Thoracic aorta (tissue), 2 donors: ENCODE measurements at places on chromosomes 2 and 18. TPM values are rescaled to one million over a fixed set of nuclear protein-coding genes. Genes with fewer than 3 reads are reported as not detected.
A peak's percentile ranks its signal among the peaks of the same experiment; 100 is the strongest.

DNA sequence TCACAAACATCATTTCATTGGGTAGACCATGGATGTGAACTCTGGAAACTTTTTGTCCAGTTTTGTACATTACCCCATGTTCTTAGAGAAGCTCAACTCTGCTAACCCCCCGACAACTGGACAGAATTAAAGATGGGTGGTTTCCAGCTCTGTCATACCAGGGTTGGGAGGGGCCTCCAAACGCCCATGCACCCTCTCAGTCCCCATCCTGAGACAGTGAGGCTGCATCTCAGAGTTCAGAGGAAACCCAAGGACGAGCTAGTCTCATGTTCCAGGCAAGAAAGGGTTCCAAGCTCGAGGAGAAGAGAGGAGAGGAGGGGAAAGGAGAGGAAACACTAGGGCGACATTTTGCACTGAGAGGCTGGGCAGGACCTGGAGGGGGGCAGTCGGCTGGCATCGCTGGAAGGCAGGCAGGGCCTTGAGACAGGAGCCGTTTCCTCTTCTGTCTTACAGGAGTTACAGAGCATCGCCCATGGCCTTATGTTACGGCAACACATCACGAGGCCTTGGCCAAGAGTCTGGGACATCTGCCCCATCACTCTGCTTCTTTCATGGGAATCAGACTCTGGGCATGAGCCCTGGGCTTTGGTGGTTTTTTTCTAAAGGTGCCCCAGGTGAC, 16.4 kb downstream of the MAL start:
- no peak overlapping the region for H3K4me3 ChIP-seq
- DNase-seq: no peak
- no peaks in the 10 kb centered on the region for H3K27me3 ChIP-seq
- H3K4me1 ChIP-seq: no peaks in the 10 kb centered on the region

DNA sequence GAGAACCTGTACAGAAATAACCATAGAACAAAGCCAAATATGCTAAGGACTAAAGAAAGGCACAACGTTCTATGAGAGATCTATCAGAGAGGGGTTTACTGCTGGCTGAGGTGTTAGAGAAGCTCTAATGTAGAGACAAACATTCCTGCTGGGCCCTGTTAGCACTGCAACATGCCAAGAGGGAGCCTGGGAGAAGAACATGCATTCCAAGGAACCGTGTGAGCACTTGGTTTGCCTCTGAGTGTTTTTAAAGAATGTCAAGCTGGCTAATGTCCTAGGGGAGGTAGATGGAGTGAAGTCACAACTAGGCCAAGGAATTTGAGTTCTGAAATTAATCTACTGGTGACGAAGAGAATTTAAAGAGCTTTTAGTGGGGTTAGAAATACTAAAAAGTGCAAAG, 384.3 kb upstream of the LYPD1 start:
- H3K36me3 ChIP-seq: no peaks in the 10 kb centered on the region
- no peak overlapping the region for H3K27ac ChIP-seq
- no peaks in the 10 kb centered on the region for H3K4me1 ChIP-seq
- DNase-seq: no peak

GRCh38 chr2:72008608-72009007, 139.1 kb downstream of the CYP26B1 start:
- no peak for DNase-seq
- H3K27me3 ChIP-seq: no peaks in the 10 kb centered on the region
- no peaks in the 10 kb centered on the region for H3K4me1 ChIP-seq
- H3K27ac ChIP-seq: no peak overlapping the region
- H3K36me3 ChIP-seq: no peaks in the 10 kb centered on the region
- no peak overlapping the region for H3K4me3 ChIP-seq

GRCh38 chr18:63244607-63245006, 75.0 kb downstream of the BCL2 start:
- no peaks in the 10 kb centered on the region for H3K36me3 ChIP-seq
- DNase-seq: no peak
- no peaks in the 10 kb centered on the region for H3K27me3 ChIP-seq

DNA sequence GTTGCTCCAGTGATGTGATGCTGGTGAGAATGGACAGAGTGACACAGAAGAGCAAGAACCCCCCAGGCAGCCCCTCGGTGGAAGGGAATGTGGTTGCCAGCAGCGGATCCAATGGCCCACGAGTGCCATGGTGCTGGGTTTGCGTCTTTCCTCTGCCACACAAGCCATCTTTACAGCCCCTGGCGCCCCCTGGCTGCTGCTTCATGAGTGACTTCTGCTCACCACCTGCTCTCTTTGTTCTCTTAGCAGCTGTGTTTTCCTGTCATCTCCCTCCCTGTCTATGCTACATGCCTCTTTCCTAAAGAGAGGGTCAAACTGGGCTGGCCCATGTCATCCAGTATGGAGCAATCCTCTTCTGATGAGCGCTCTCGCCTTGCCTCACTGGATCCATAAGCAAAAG, 300.0 kb upstream of the SMIM21 start:
- no peak overlapping the region for H3K4me3 ChIP-seq
- no peak overlapping the region for H3K27ac ChIP-seq
- DNase-seq: no peak
- H3K4me1 ChIP-seq: no peaks in the 10 kb centered on the region

DNA sequence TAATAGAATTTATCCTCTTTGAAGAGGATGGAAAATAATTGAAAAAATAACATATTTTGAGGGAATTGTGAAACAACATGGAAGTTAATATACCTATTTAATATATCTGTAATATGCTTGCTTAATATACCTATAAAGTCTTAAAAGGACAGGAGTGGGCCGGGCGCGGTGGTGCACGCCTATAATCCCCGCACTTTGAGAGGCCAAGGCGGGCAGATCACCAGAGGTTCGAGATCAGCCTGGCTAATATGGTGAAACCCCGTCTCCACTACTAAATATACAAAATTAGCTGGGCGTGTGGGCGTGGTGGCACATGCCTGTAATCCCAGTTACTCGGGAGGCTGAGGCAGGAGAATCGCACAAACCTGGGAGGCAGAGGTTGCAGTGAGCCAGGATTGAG, 254.9 kb downstream of the TMX3 start:
- H3K36me3 ChIP-seq: no peaks in the 10 kb centered on the region
- H3K4me3 ChIP-seq: no peak overlapping the region
- no peak for DNase-seq
- no peak overlapping the region for H3K27ac ChIP-seq
- no peaks in the 10 kb centered on the region for H3K27me3 ChIP-seq
- H3K4me1 ChIP-seq: peaks cover 6% of the 10 kb centered on the region

- H3K4me3 ChIP-seq: no peak overlapping the region
- H3K36me3 ChIP-seq: no peaks in the 10 kb centered on the region
- DNase-seq: no peak
- no peaks in the 10 kb centered on the region for H3K27me3 ChIP-seq
These were observed 172.6 kb downstream of the PRPF40A start for GRCh38 chr2:152544638-152545037.

- H3K27me3 ChIP-seq: no peaks in the 10 kb centered on the region
- H3K36me3 ChIP-seq: no peaks in the 10 kb centered on the region
- H3K4me1 ChIP-seq: peaks cover 3% of the 10 kb centered on the region
- no peak overlapping the region for H3K27ac ChIP-seq
- DNase-seq: no peak
These were observed 138.6 kb upstream of the ZC3H15 start for GRCh38 chr2:186347472-186347871.

- H3K36me3 ChIP-seq: no peaks in the 10 kb centered on the region
- no peak for DNase-seq
- no peak overlapping the region for H3K27ac ChIP-seq
- H3K4me3 ChIP-seq: no peak overlapping the region
These were observed 233.0 kb downstream of the NEDD4L start for GRCh38 chr18:58276789-58277739.

DNA sequence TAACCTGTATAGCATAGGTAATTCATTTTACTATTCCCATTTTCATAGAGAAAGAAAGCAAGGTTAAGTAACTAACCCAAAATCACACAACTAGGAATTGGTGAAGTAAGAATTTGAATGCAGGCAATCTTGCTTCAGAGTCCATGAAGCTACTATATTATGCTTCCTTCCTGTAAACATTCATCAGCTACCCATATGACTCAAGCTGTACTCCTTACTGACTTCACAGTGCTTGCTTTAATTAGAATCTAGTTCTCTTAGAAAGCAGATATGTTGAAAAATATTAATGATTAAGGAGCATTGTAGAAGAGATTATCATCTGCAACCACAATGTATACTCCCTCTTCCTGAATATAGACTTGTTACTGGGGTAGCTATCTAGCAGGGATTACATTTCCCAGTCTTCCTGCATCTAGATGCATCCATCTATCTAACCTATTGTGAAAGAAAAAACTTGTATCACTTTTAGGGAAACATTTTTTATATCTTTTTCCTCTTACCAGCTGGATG, 961.6 kb upstream of the CHAC2 start:
- no peaks in the 10 kb centered on the region for H3K27me3 ChIP-seq
- no peak for DNase-seq
- H3K4me1 ChIP-seq: peaks cover 9% of the 10 kb centered on the region
- no peaks in the 10 kb centered on the region for H3K36me3 ChIP-seq

GRCh38 chr18:44135741-44136140, 544.9 kb upstream of the SETBP1 start:
- DNase-seq: no peak
- no peak overlapping the region for H3K27ac ChIP-seq
- no peaks in the 10 kb centered on the region for H3K27me3 ChIP-seq
- no peaks in the 10 kb centered on the region for H3K36me3 ChIP-seq
- H3K4me1 ChIP-seq: no peaks in the 10 kb centered on the region

DNA sequence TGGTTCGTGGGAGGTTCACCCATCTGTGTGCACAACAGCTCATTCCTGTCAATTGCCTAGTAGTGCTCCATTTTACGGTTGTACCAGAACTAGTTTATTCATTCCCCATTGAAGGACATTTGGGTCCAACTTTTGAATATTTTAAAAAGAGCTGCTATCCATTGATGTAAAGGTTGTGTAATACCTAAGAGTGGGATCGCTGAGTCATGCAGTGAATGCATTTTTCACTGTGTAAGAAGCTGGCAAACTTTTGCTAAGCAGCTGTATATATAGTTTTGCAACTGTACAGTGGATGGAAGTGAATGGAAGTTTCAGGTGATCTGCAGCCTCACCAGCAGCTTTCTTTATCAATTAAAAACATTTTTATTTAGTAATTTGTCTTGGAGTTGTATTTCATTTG, 104.5 kb downstream of the DCDC2C start:
- H3K4me3 ChIP-seq: no peak overlapping the region
- no peaks in the 10 kb centered on the region for H3K4me1 ChIP-seq
- no peak for DNase-seq
- H3K27ac ChIP-seq: no peak overlapping the region

GRCh38 chr18:28175930-28176697, 816 bp downstream of the CDH2 start:
- no peaks in the 10 kb centered on the region for H3K36me3 ChIP-seq
- H3K4me3 ChIP-seq: peak overlapping the region; percentile 85

- DNase-seq: no peak
- no peak overlapping the region for H3K27ac ChIP-seq
- no peak overlapping the region for H3K4me3 ChIP-seq
- no peaks in the 10 kb centered on the region for H3K4me1 ChIP-seq
- no peaks in the 10 kb centered on the region for H3K27me3 ChIP-seq
These were observed 1296.7 kb downstream of the SUCLG1 start for GRCh38 chr2:83162421-83162820.

- H3K4me3 ChIP-seq: no peak overlapping the region
- peaks cover 13% of the 10 kb centered on the region for H3K4me1 ChIP-seq
- H3K27ac ChIP-seq: no peak overlapping the region
- DNase-seq: no peak
These were observed 5.7 kb downstream of the TEX261 start for GRCh38 chr2:70988726-70989648.

DNA sequence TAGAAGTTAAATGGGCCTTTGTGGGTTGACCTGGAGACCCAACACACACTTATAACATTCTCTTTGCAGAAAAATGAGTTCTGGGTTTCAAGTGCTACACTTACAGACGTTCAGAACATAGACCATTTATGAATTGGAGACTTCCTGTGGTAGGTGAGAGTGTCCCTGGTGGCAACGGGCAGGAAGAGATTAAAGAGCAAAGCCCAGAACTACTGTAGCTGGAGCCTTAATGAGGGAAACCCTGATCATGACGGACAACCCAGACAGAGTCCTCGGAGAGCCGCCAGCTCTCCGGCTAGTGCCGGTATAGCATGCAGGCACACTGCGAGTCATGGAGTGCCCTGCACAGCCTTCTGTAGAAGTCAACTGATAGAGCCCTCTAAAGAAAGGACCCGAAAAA, 44.5 kb upstream of the RMDN2 start:
- no peak for DNase-seq
- H3K4me3 ChIP-seq: no peak overlapping the region
- H3K36me3 ChIP-seq: no peaks in the 10 kb centered on the region
- no peak overlapping the region for H3K27ac ChIP-seq

- H3K27ac ChIP-seq: no peak overlapping the region
- no peaks in the 10 kb centered on the region for H3K27me3 ChIP-seq
- H3K4me1 ChIP-seq: peaks cover 17% of the 10 kb centered on the region
- DNase-seq: no peak
- no peaks in the 10 kb centered on the region for H3K36me3 ChIP-seq
These were observed 150.3 kb upstream of the DNMT3A start for GRCh38 chr2:25491966-25492532.

- DNase-seq: no peak
- H3K36me3 ChIP-seq: no peaks in the 10 kb centered on the region
- H3K4me1 ChIP-seq: no peaks in the 10 kb centered on the region
These were observed 225.6 kb downstream of the HAUS1 start for GRCh38 chr18:46329736-46330246.

GRCh38 chr18:13437796-13438506, 219.4 kb downstream of the LDLRAD4 start:
- H3K4me3 ChIP-seq: no peak overlapping the region
- DNase-seq: no peak
- H3K27ac ChIP-seq: peak overlapping the region; percentile 90
- H3K36me3 ChIP-seq: peaks cover 3% of the 10 kb centered on the region
- peaks cover 64% of the 10 kb centered on the region for H3K4me1 ChIP-seq
- no peaks in the 10 kb centered on the region for H3K27me3 ChIP-seq

GRCh38 chr2:212034841-212035585, 503.6 kb downstream of the ERBB4 start:
- H3K27me3 ChIP-seq: no peaks in the 10 kb centered on the region
- no peak overlapping the region for H3K4me3 ChIP-seq
- DNase-seq: no peak
- peaks cover 13% of the 10 kb centered on the region for H3K4me1 ChIP-seq
- H3K27ac ChIP-seq: no peak overlapping the region

- DNase-seq: no peak
- no peak overlapping the region for H3K4me3 ChIP-seq
- peaks cover 26% of the 10 kb centered on the region for H3K4me1 ChIP-seq
- no peaks in the 10 kb centered on the region for H3K27me3 ChIP-seq
These were observed 188.7 kb upstream of the GLI2 start for GRCh38 chr2:120546865-120547390.

The RNF125 gene
- 2.2 TPM for total RNA-seq

The RPS27A gene
- total RNA-seq: 831 TPM

The GPBAR1 gene
- total RNA-seq: 4.2 TPM

The IL37 gene
- not detected for total RNA-seq

The CBLN2 gene
- not detected for total RNA-seq

The BMPR2 gene
- total RNA-seq: 111 TPM

The KLHL41 gene
- 1.2 TPM for total RNA-seq

The DNER gene
- total RNA-seq: 3.3 TPM

The GKN1 gene
- total RNA-seq: 20.7 TPM

The CAVIN2 gene
- total RNA-seq: 14.9 TPM

The GRB14 gene
- total RNA-seq: 7.9 TPM

The TMEM247 gene
- not detected for total RNA-seq
